NCI-H510A treated with DMSO at 0.1 percent for 48 hours (cell line): ENCODE measurements at places on chromosomes 6 and 20.

- no peak for DNase-seq
Observed at GRCh38 chr20:13392391-13392790, 171.3 kb downstream of the ISM1 start.

- no peak for DNase-seq
Observed at GRCh38 chr20:24522452-24523330, 53.3 kb downstream of the SYNDIG1 start.

DNA sequence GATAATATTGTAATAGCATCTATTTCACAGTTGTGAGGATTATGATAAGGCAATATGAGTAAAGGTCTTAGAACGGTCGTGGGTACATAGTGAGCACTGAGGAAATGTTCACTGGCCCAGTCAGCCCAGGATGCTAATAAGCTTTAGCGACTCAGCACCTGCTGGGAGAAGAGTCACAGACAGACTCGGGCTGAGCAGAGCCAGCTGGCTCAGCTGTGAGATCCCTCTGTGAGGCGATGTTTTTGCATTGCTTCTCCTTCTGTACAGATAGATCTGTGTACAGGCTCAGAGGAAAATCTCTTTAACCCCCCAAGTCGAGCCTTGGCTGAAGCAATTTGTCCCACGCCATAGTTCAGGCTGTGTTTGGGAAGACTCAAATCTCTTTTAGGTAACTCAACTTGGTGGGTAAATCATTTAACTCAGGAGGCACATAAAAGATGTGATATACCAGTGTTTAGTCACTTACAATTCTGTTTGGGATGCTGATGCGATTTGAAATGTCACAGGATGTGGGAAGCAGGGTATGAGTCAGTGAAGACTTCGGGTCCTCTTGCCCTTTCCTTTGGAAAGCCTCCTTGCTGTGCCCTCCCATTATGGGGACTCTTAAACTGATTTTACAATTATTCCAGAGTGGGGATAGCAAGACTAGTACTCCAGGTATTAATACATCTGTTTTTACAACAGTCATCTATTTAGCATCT, 53.1 kb downstream of the PHACTR1 start:
- DNase-seq: no peak

GRCh38 chr6:151196555-151196954, 43.2 kb upstream of the AKAP12 start:
- no peak for DNase-seq

DNA sequence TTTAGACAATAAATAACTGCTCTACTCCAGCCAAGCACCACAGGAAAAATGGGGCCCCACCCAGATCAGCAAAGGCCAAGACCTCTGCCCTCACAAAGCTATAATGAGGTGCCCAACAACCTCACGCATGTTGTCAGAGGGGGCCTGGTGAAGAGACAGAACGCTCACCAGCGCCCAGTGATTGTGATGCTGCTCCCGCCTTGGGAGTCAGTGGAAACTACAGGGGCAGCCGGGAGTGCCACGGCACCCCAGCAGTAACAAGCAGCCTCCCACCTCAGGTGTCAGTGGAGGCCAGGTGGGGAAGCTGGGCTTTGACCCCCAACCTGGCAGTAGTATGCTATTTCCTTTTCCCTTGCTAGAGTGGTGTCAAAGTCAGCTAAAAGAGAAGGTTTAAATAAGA, 47.4 kb downstream of the TCP11 start:
- DNase-seq: no peak

- DNase-seq: no peak
Observed at GRCh38 chr6:127520066-127520465, 931 bp upstream of the MTCL3 start.

GRCh38 chr6:1143655-1144054, 168.2 kb upstream of the FOXQ1 start:
- DNase-seq: no peak

GRCh38 chr6:4224067-4224978, 88.9 kb upstream of the ECI2 start:
- no peak for DNase-seq

GRCh38 chr20:22563062-22563965, 21.1 kb downstream of the FOXA2 start:
- no peak for DNase-seq

- no peak for DNase-seq
Observed at GRCh38 chr6:35751594-35751993, 14.8 kb downstream of the ARMC12 start.

GRCh38 chr6:434051-434705, 42.6 kb downstream of the IRF4 start:
- no peak for DNase-seq

- DNase-seq: no peak
Observed at GRCh38 chr20:17635332-17636244, 46.5 kb downstream of the RRBP1 start.

DNA sequence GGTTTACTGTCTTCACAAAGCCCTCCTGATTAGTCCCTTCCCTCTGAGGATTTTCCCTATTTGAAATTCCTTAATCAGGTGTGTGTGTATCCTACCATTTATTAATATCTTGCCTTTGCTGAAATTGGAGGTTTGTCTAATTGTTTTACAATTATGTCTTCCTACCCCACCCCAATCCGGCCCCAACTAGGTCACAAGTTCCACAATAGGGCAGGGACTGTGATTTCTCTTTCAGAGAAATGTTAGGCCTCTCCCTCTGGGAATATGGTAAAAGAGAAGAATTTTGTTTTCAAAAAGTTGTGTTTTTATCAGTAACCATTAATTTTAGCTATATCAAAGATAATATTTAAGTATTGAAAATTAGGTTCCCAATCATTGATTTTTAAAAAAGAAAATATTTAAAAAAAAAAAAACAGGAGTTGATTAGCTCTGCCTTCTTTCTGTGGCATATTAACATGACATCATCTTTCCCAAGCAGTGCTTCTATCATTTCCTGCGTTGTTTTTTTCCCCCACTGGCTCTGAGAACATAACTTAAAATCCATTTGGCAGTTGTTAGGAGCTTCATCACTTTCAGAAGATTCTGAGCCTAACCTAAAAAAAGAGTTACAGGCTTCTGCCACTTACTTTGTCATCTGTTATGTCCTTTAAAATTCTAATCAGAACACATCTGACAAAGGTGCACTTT, 36.1 kb downstream of the BLOC1S5 start:
- no peak for DNase-seq

DNA sequence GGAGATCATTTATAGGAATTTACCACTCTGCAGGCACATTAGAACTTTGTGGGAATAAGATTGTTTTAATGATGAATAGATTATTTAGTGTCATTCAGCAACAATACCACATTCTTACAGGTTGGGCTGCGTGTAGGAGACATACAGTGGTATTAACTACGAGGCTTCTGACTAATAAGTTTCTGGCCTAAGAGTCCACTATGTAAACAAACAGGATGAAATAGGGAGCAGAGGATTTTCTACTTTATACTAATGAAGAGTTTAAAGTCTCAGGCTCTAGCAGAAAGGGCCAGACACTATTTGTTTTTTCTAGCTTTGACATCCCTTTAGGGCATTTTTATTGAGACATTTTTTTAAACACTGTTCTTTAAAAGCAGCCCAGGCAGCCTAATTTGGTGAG, 75.6 kb downstream of the SLC24A3 start:
- no peak for DNase-seq

DNA sequence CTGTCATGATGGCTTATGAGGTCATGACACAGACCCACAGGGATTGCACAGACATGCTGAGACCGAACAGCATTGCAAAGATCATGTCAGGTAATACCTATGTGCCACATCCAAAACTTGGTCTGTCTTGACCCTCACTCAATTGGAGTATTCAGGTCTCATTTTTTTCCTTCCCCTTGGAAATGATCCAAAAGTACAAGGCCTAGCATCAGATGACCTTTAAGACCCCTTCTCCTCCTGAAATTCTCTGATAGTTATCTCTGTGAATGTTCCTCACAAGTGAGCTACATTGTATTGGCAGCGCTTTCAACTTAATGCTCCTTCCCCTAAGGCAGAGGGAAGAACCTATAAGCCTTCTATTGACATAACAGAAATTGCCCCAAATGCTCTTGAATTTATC, 507.4 kb upstream of the JARID2 start:
- no peak for DNase-seq

GRCh38 chr6:156795825-156796224, 18.6 kb downstream of the ARID1B start:
- DNase-seq: no peak

DNA sequence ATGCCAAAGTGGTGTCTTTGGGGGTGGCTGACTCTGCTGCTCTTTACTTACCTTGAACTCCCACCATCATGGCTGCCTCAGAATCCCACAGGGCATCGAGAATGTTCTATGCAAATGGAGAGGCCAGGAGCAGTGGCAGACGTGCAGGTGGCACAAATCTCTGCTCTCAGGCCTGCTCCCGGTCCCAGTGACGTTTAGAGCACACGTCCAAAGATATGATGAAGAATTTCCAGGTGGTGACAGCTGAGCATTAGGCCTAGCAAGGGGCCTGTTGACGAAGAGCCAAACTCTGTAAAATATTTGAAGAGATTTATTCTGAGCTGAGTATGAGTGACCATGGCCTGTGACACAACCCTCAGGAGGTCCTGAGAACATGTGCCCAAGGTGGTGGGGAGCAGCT, 19.0 kb upstream of the UNC93A start:
- no peak for DNase-seq

- DNase-seq: no peak
Observed at GRCh38 chr20:59752704-59753460, 148.5 kb downstream of the PHACTR3 start.

DNA sequence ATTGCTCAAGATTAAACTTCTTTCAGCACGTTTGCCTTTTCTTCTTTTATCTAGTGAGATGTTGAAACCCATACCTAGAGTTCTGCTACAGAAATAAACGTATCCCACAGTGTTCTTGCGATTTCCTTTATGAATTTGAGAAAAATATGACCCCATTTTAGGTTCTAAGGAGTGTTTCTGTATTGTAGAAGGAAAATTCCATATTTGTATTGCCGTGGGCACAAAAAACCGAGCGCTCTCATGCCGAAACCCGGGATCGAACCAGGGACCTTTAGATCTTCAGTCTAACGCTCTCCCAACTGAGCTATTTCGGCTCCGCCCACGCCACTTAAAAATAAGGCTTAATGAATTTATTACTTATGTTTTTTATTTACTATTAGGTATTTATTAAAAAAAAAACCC, 23.7 kb downstream of the ZNF311 start:
- no peak for DNase-seq

DNA sequence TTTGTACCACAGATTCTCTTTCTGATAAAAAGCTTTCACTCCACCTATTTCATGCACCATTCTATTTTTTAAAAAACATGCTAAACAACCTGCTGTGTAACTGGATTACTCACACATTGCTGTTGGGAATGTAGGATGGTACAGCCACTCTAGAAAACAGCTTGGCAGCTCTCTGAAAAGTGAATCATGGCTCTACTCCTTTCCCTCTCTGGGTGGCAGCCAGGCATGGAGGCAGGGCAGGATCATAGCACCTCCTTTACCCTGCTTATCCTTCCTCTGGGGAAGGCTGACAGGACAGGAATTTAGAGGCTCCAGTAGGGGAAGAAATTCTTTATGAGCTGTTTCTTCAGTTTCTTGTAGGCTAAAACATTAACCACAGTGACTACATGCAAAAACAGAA, 6.7 kb upstream of the VNN2 start:
- no peak for DNase-seq

DNA sequence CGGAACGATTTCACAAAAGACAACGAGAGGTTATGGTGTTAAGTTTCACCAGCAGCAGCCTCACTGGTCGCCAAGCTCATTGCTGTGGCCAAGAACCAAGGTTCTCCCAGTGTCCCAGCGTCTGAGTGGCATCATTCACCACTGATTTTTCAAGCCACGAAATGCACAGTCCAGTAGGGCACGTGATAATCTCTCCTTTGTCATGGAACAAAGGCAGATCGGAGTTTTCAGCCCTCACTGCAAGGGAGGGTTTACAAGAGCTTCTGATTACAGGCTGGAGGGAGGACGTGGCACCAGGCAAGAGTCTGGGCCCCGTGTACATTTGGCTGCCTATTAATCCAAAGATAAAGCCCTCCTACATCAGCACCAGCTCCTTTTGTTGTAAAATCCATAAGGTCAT, 2.0 kb downstream of the CD24 start:
- peak; percentile 10 for DNase-seq

DNA sequence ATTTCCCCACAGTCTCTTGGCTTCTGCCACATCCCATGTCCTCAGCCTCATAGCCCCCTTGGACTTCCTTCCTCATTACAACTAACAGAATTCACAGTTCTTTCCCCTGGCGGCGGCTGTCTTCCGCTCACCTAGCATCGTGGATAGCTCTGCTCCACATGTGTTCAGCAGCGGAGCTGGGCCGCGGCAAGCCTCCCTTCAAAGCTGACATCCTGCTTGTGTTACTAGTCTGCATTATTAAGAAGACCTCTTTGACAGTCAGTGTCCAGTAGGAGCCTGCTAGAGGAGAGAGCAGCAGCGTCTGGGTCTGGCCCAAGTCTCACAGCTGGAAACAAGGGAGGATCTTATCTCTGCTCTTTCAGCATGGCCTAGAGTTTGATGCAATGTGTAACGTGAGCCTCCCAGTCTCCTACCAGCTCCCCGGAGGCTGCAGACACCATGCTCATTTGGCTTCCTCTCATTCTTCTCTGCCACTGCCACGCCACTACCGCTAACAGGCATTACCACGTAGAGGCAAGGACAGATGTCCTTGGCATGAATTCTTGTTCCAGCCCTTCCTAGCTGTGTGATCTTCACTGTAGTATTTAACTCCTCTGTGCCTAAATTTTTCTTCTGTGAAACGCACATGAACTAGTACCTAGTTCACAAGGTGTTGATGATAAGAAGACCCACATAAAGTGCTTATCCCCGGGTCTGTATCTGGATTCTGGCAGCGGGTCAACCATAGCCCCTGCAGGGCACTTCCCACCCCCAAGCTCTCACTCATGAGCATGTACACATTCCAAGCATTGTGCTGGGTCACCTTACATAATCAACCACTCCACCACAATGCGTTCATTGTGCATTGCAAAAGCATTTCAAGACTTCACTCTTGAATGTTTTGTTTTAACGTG, 107.1 kb upstream of the BACH2 start:
- DNase-seq: no peak

GRCh38 chr6:157094038-157094437, 229.3 kb downstream of the TMEM242 start:
- DNase-seq: no peak

- DNase-seq: no peak
Observed at GRCh38 chr20:53660078-53660909, 66.7 kb upstream of the ZNF217 start.

DNA sequence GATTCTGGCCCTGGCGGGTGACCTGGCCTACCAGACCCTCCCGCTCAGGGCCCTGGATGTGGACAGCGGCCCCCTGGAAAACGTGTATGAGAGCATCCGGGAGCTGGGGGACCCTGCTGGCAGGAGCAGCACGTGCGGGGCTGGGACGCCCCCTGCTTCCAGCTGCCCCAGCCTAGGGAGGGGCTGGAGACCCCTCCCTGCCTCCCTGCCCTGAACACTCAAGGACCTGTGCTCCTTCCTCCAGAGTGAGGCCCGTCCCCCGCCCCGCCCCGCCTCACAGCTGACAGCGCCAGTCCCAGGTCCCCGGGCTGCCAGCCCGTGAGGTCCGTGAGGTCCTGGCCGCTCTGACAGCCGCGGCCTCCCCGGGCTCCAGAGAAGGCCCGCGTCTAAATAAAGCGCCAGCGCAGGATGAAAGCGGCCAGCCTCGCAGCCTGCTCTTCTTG, 868 bp upstream of the SLC2A4RG start:
- no peak for DNase-seq
